Activated T-helper 2 cell treated with anti-CD3 and anti-CD28 coated beads, Interferon-gamma antibody, Interleukin-2, Interleukin-4, amounts not matched to agents 10 μg/mL and 5 μg/mL and 100 μg/mL, durations not matched to agents 14 hours and 24 hours and 36 hours (primary cell): ENCODE measurements at places on chromosomes 5 and 9. TPM values are rescaled to one million over a fixed set of nuclear protein-coding genes. Genes with fewer than 3 reads are reported as not detected.

SLC36A2 gene
- total RNA-seq: not detected in 2 replicates

ANKRD18B gene
- 1.6 and 2.6 TPM in 2 replicates for total RNA-seq

SPAG8 gene
- total RNA-seq: 0.82 and 1.5 TPM in 2 replicates

SPINK13 gene
- not detected in 2 replicates for total RNA-seq

NRG2 gene
- 0.09 TPM in 1 of 2 replicates, not detected in the other for total RNA-seq

FBXO10 gene
- 1.8 and 2.4 TPM in 2 replicates for total RNA-seq

IFNA21 gene
- total RNA-seq: not detected in 2 replicates

SOX30 gene
- total RNA-seq: 0.11 TPM in 2 replicates

TPM2 gene
- 4.1 and 4.6 TPM in 2 replicates for total RNA-seq

MEIKIN gene
- not detected in 2 replicates for total RNA-seq

TEK gene
- not detected in 2 replicates for total RNA-seq

SLC9A3 gene
- total RNA-seq: 2.4 and 2.8 TPM in 2 replicates

SCAMP1 gene
- 17.1 and 17.7 TPM in 2 replicates for total RNA-seq

FAM169A gene
- total RNA-seq: 1.9 and 2.1 TPM in 2 replicates

SHOC1 gene
- total RNA-seq: not detected in 2 replicates

SLC34A1 gene
- not detected in 2 replicates for total RNA-seq

GPR151 gene
- total RNA-seq: not detected in 2 replicates

ZNF367 gene
- 19.5 and 19.6 TPM in 2 replicates for total RNA-seq

GGTA1 gene
- total RNA-seq: not detected in 2 replicates

LCN9 gene
- total RNA-seq: not detected in 2 replicates

EQTN gene
- total RNA-seq: not detected in 2 replicates

TPPP gene
- total RNA-seq: 0.09 and 0.11 TPM in 2 replicates

ISCA1 gene
- 28.5 and 28.9 TPM in 2 replicates for total RNA-seq

PPIC gene
- not detected in 2 replicates for total RNA-seq

CFAP77 gene
- total RNA-seq: not detected in 2 replicates

PCDHGA9 gene
- 0.23 and 0.32 TPM in 2 replicates for total RNA-seq

HBEGF gene
- 15.7 and 17.1 TPM in 2 replicates for total RNA-seq

CDH6 gene
- not detected in 2 replicates for total RNA-seq

FSTL4 gene
- 2.1 and 2.5 TPM in 2 replicates for total RNA-seq

CDC25C gene
- 8.4 and 9.0 TPM in 2 replicates for total RNA-seq

IRX2 gene
- total RNA-seq: not detected in 2 replicates

ORM2 gene
- total RNA-seq: not detected in 2 replicates
